ENCODE measurements at places on chromosomes 2 and 18.

DNA sequence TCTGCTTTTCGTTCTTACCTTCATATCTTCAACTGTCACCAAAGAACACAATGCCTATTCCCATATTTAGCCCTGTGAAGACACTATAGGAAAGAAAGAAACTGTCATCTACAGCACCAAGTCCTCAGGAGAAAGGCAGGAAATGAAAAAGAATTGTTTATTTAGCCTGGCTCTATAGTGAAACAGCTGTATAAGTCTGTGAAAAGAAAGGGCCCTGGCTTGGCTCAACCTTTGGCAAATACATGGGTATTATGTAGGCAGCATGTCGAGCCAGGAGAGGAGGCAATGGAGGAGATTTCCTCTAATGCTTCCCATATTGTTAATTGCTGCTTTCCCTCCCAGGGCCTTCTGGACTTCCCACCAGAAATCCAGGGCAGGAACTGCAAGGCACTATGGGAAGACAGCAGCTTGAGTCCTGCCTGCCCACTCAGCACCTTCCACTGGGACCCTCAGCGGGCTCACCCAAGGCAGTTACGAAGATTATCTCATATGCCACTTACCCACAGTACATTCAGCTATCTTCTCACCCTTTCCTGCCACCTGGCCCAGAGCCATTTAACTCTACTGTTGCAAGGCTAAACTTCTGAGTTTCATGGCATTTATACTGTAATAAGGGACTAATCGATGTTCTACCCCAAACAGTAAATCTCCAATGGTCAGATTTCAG is 30.1 kb downstream of the SLC8A1 start:
- no peak for DNase-seq

GRCh38 chr2:38597115-38597514 is 5.6 kb downstream of the HNRNPLL start:
- no peak for DNase-seq

DNA sequence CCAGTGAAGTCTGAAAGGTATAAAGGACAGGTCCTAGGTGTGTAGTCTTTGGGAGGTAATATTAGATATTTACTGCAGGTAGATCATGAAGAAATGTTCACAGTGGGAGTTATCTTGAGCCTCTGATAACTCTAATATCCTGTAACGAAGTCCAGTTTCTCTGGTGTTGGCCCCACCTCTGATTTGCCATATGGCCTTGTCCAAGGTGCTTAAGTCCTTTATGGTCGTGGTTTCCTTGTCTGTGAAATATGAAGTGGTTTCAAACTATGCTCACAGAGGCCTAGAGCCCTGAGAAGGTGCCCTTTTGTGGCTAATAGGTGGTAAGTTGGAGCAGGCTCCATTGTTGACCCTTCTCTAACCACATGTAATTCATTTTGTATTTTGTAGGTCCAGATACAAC is 190.7 kb downstream of the ICOS start:
- no peak for DNase-seq

DNA sequence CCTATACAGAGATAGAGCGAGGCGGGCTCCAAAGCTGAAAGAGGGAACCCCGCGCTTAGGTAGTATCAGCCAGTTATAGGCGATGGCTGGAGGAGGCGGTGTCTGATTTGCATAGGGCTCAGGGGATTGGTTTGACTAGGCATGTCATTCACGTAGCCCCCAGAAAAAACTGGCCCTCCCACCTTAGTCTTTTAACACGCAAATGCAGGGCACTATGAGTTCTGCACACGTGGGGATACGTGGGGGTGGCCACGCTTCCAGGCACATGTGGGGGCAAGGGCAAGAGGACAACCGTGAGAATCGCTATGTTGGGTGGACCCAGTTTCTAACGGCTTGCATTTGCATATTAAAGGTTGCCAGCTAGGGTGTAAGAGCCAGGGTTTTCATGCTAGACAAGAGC is 56.7 kb upstream of the MSTN start:
- DNase-seq: no peak

DNA sequence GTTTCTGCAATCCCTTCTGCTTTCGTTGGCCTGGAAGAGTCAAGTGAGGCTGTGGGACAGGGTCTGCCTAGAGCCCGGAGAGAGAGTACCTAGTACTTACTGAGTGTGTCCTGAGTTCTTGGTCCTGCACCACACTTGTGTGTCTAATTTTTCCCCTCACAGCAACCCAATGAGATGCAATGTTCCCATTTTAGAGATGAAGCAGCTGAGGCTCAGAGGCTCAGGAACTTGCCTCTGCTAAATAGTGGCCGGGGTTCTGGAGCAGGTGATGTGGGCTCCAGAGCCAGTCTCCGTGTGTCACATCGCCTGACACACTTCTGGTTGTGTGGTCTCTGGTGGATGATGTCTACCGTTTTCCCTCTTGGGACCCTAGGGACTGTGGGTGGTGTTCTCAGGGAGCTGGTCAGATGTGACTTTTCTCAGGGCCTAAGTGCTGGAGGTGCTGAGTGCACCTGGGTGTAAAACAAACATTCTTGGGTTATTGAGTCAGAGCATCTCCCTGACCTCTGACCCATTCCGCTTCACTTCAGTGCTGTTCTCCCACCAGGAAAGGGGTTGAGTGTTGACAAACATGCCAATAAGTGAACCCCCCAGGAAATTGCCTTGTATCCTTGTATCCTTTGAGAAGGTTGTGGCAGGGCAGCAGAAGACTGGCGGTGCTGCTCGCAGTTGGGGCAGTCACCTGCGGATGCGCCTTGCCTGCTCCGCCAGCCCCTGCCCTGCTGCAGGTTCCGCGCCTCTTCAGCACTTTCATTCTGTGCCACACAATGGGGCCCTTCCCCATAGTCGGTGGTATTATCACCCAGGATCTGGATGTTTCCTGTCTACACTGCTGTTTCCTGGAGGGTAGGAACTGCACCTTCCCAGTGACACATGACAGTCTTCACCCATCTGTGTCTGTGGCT is 32.1 kb downstream of the HK2 start:
- peak; percentile 41 for DNase-seq

DNA sequence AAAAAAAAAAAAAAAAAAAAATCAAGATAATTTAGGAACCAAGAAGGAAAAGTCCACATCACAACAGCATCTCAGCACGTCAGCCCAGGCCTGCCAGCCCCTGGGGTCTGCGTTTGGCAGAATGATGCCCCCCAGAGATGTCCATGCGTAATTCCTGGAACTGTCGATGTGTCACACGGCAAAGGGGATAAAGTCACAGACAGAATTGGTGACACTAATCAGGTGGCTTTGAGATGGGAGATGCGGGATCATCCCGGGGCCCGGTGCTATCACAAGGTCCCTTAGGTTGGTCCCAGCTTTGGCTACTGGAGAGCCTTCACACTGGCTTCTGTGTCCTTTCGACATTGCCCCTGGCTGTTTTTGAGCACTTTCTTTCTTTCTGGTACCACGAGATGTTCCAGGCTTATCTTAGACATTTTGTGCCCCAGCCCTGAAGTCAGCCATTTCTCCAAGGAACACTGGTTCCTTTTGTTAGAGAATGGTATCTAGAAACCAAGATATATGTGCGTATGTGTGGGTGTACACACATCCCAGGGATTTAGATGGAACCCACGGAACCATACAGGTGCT is 20.7 kb downstream of the RAMP1 start:
- DNase-seq: no peak

DNA sequence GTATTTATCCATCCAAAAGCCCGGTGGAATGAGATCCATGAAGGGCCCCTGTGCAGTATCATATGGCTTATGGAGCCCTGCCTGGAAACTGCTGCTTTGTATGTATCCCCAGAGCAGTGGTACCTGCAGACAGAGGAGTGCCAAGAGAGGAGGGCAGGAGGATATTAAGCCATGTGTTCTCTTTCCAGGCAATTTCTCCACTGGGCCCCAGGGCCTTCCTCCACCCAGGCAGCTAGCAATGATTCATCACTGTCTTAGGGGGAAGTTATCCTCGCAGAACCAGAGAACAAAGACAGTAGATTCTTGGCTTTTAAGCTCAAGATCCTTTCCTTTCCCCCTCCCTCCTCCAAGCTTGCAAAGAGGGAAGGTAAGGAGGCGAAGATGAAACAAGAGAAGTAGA is 98.1 kb downstream of the LRRC30 start:
- no peak for DNase-seq

DNA sequence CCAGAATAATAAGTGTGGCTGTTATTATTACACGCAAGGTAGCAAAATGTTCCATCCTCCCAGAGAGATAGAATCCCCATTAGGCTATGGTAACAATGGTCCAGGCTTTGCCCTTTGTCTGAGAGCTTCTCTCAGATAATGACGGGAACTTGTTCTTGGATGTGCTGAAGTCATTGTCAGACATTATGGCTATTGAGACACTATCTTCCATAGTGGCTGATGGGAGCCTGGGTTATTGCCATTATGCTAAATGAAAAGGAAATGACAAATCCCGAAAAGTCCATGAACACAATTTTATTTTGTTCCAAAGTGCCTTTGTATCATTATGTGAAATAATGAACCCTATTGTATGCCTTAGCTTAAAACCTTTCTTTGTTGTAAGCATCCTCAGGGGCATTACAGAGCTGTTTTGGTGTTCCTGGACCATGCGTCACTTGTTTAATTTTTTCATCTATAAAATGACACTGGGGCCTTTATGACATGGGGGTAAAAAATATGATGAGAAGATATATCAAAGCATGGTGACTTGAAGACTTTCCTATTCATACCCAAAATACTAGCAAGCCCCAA is 218.5 kb downstream of the KCNS3 start:
- no peak for DNase-seq

- DNase-seq: no peak
Measured at GRCh38 chr2:79670198-79670597, 157.3 kb downstream of the CTNNA2 start.
